ENCODE measurements at places on chromosomes 4 and X.

- no peak for DNase-seq
These were observed 8.7 kb upstream of the TBC1D14 start for GRCh38 chr4:6900956-6901355.

DNA sequence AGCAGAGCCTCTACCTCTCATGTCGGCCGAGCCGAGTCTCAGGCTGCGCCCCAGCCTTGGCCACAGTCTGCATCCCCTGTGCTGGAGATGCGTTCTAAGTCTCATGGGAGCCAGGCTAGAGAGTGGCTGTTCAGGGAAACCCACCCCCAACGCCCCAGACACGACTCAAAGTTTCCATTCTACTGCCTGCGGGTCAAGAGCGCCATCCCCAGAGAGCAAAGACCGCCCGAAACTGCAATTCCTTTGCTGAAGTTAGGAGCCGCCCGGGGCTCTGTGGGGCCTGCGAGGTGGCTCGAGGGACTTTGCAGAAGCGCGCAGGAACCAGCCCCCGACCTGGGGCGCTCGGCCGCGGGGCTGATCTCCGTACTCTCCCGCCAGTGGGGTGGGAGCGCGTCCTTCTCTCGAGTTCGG is 10.0 kb upstream of the ELF4 start:
- DNase-seq = no peak

- DNase-seq = no peak
These were observed 201.9 kb upstream of the PPARGC1A start for GRCh38 chr4:24091639-24092233.

- DNase-seq = no peak
These were observed 36.7 kb downstream of the DHRSX start for GRCh38 chrX:2463973-2464676.

- peak; percentile 21 for DNase-seq
These were observed 47.8 kb upstream of the HSD17B10 start for GRCh38 chrX:53481816-53482465.

- no peak for DNase-seq
These were observed 9.8 kb upstream of the SLC9B1 start for GRCh38 chr4:103029300-103029699.

DNA sequence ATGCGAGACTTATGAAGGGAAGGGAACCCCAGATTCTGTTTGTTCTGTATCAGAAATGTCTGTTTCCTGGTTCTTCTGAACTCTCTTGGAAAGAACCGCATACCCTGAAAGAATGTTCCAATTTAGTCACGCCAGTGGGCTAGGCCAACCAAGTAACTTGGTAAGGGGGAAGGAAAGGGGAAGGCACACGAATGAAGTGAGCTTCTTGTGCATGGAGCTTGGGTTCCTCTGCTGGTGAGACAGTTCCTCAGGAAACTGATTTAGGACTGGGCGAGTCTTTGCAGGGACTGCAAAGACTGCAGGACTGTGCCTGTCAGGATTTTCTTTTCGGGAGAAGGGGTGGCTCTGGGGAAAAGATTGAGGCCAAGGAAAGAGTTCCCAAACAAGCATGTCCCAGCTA is 35.6 kb downstream of the FRMPD3 start:
- no peak for DNase-seq

- DNase-seq = no peak
These were observed 6.2 kb downstream of the PLAC8 start for GRCh38 chr4:83108101-83108861.

DNA sequence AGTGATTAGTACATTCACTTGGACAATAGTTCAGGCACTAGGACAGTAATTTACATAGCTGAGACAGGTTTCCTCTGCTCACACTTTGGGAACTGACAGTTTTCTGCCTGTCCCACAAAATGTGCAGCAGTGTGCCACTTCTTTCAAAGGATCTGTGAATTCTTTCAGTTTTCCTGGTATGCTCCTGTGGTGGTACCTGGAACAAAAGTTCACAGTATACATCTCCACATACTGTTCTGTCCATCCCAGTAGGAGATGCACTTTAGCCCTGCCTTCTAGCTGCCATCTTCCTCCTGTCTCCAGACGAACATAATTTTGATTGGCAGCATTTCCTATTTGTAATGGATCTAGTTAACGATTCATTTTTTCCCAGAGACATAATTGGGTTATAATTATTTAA is 360.8 kb upstream of the CXorf51B start:
- DNase-seq = no peak

DNA sequence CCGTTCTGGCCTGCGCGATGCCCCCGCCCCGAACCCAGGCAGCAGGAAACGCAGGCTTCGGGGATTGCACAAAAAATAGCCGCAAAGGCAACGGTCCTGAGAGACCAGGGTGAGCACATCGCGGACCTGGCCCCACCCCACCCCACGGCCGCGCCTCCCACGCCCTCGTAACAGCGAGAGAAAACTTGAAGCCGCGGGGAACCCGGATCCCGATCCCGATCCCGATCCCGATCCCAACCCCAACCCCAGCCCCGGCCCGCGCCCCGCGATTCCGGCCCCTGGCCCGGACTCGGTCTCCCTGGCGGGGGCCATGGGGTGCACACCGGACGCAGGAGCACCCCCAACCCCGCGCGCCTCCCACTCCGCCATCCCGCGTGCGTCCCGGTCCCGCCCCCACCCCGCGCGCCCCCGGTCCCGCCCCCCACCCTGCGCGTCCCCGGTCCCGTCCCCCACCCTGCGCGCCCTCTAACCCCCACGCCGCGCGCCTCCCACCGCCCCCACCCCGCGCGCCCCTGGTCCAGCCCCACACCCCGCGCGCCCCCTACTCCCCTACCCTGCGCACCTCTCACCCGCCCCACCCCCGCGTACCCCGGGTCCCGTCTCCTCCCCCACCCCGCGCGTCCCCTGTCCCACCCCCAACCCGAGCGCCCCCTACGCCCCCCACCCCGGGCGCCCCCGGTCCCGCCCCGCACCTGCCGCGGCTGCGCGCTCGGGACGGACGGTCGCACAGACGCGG is 29.0 kb downstream of the NOP14 start:
- no peak for DNase-seq

- DNase-seq = no peak
These were observed 575.7 kb downstream of the SPOCK3 start for GRCh38 chr4:166658585-166658984.

- DNase-seq = no peak
These were observed 179.9 kb downstream of the KCNIP4 start for GRCh38 chr4:21768349-21769310.

DNA sequence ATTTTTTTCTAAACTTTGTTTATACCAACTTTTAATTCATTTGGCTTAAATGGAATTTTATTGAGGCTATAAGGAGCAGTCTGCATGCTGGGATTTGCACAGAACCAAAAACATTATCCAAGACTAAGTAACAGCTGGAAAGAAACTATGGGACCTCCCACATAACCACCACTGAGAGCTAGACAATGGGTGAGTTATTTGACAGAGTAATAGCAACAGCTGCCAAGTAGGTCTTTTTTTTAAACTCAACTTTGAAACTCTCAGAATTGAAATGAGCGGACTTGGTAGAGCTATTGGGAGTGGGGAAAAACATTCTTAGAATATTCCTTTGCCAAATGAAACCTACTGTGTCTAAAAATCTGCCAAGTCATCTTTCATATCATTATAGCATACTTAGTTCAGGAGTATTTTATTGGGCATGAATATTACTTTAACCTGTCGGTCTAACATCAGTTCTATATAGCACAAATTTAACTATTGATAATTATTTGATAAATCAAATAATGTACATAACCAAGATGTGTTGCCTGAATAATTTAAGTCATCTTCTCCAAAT is 1428.0 kb downstream of the PCDH7 start:
- DNase-seq = no peak
